GM12865 (cell line): ENCODE measurements at places on chromosomes 6 and 20.

DNA sequence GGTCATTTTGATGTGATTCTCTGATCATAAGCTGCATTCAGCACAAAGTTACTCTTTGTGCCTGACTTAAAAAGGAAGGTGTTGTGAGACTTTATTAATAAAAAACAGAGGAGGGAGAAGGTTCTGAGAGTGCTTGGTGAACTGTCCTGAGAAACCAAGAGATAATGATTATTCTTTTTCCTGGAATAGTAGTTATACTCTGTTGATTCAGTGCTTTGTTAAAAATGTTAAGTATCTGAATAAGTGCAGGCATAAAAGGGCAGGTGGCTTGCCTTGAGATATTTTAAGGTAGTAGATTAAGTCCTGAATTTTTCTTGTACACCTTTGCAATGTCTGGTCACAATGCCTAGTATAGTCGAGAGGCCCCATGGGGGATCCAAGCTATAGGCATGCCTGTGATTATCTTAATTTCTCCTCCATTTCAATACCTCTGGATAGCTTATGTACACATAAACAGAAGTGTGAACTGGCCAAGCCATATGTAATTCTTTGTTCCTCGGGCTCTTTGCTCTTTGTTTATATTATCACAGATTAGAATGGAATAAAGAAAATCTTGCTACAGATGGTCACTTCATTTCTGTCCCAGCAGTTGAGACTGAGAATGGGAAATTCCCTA, 50.0 kb downstream of the SOBP start:
- DNase-seq, result no peak

GRCh38 chr20:53736122-53736756, 142.6 kb upstream of the ZNF217 start:
- no peak for DNase-seq

DNA sequence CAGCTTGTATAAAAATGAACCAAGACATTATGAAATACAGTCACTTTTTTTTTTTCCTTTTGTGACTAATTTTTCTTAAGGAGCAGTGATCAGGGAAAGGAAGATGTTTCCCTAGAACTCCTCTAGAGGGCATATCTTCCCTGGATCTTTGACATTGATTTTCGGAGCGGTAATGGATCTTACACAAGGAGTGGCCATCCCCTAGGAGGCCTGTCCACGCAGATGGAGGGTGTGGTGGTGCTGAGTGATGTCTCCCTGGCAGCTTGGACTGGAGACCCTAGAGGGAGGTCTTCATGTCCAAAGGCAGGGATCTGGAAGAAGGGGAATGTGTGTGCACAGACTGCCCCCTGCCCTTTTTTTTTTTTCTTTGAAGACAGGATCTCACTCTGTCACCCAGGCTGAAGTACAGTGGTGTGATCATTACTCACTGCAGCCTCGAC, 7.0 kb upstream of the KIFC1 start:
- DNase-seq, result no peak

GRCh38 chr6:34047913-34048867, 97.7 kb downstream of the GRM4 start:
- no peak for DNase-seq
